ENCODE measurements at places on chromosomes 1 and 21.

GRCh38 chr1:226248091-226248490 lies 24.6 kb downstream of the MIXL1 start:
- no peak for DNase-seq

GRCh38 chr1:38418195-38419030 lies 371.8 kb upstream of the POU3F1 start:
- DNase-seq = no peak

DNA sequence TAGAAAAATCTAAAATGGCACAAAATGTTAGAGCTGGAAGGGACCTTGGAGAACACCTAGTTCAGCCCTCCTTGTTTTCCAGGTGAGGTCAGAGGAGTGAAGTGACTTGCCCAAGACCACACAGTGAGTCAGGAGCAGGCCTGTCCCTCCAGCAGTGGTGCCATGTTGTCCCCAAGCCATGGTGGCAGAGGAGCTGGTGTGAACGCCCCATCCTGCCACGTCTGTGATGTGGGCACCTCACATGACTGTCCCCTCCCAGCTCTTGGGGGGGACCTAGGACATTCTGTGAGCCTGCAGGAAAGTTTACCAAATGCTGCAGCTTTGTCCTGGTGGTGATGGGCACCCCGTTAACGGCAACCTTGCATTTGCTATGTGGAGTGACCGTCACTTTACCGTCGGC lies 66.2 kb downstream of the SCCPDH start:
- DNase-seq = no peak

DNA sequence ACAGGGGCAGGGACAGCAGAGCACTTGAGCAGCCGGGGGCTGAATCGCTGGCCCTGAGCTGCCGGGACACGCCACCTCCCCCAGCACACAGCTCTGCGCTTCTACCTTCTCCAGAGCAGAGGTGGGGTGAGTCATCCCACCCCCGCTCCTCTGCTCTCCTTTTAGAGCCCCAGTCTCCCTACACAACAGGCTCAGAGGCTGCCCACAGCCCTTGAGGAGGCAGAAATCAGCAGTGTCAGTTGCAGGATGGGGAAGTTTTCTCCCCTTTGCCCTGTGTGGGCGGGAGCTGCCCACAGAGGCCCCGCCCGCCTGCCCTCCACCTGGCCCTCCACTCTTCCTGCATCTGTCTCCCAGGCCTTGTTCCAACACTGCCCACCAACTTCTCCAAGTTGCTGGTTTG lies 94.6 kb downstream of the STUM start:
- no peak for DNase-seq

- DNase-seq = no peak
Observed at GRCh38 chr1:173414136-173414535, 63.0 kb upstream of the PRDX6 start.

- DNase-seq = no peak
Observed at GRCh38 chr1:19255288-19255687, 3.7 kb downstream of the MRTO4 start.

GRCh38 chr1:222730866-222731265 lies 6.1 kb upstream of the FAM177B start:
- no peak for DNase-seq

Measured in C1 segment of cervical spinal cord (tissue), 14 donors.